CD8-positive, alpha-beta T cell (primary cell): ENCODE measurements at places on chromosomes 12 and 14. TPM values are rescaled to one million over a fixed set of nuclear protein-coding genes. Genes with fewer than 3 reads are reported as not detected.

DNA sequence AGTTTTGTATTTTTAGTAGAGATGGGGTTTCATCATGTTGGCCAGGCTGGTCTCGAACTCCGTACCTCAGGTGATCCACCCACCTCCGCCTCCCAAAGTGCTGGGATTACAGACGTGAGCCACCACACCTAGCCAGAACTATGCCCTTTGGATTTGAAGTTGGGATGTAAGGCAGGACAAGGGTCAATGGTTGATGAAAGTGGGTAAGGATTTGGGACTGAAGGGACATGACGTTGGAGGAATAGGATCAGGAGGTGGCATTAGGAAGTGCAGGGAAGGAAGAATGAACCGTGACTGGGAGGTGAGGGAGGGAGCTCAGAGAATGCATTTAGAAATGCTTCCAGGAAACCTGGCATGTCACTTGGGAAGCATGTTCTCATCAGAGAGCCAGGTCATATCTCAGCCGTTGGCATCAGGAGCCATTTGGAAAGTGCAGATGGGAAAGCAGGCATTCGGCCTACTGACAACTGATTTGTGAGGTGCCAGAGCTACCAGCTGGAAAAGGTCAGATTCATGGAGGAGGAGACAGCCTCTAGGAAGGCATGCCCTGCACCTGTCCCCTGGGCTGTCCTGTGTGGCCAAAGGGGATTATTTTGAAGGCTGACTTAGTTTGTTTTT, 2.2 kb downstream of the CRADD start:
- no peak for DNase-seq

DNA sequence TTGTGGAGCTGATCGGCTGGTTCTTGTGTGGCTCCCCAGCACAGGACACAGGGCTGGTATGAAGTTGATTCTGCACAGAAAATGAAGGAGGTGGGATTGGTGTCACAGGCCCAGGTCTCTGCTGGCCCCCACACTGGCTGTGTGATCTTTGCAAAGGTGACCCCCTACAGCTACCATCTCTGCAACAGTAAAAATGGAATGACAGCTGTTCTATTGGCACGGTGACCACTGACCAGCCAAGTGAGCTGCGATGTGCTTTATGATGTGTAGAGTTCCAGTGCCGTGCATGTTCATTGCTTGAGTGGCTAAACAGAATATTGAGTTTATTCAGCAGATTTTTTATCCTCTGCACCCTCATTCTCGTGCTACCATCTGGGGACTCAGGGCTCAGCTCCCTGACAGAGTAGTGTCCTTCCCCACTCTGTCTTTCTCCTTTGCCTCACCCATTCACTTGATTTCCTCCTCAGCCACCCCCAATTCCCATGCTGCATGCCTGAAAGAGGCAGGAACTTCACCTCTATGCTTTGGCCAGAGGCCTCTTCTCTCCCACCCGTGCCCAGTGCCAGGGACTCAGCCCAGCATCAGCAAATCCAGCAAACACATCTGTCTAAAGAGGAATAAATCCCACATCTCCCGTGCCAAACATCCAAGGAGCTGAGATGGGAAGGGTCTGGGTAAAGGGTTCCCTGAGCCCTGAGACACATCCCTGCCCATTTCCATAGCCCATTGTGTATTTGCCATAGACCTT, 21.2 kb downstream of the C14orf132 start:
- no peak for DNase-seq

GRCh38 chr14:23237772-23238594, at the start of gene RNF212B:
Gene RNF212B, plus strand, starts transcription at chr14:23237936. Its CDS starts 2,410 bp downstream, at chr14:23240346.
- DNase-seq = peak; percentile 79

DNA sequence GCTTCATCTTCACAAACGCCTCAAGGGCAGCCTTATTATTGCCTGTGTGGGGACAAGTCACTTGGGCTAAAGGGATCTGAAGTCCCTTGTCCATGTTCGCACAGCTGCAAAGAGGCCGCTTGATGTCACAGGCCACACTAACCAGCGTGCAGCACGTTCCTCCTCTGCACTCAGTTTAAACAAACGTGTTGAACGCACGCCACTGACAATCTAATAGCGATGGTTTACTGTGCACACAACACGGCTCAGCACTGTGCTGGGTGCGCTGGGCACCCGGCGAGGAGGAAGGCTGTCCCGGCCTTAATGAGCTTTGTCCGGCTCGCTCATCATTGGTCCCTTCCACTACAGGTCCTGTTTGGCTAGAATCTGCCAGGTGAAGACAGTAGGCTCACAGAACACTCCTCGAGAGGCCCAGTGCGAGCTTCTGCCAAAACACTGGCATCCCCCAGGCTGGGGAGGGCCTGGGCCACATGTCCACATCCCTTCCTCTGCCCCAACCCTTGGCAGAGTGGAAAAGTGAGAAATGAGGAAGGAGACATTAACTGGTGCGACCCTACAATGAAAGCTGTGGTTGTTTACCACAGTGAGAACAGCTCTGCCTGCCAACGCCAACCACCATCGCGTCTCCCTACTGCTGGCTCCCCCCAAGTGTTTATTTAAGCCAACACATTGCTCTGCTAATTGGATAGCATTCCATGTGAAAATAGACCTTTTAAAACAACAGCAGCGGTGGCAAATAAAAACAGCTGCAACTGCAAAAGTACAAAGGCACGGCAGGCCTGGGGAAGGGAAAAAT, 113.2 kb downstream of the RBM19 start:
- no peak for DNase-seq

DNA sequence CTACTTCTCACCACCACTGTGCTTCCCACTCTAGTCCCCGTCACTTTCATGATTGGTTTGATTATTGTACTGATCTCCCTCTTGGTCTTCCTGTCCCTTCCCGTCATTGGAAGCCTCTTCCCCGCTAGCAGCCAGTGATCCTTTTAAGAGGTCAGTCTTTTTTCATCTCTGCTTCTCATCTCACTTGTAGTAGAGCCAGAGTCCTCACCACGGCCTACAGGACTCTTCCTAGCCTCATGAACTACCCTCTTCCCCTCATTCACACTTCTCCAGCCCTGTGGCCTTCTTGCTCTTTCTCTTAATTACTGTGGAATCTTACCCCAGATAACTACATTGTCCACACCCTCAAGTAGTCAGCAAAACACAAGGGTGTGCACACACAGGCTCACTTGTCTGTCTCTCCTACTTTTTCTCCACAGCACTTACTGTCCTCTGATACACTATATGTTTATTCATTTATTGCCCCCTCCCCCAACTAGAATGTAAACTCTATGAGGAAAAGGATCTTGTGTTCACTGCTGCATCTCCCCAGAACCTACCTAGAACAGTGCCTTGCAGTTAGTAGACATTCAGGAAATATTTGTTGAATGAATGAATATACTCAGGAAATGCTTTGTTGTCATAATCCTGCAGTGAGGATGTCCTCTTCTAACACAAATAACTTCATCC, 66.3 kb downstream of the CKB start:
- no peak for DNase-seq

- DNase-seq = no peak
These were observed 42.1 kb downstream of the SERPINA3 start for GRCh38 chr14:94654071-94654861.

GRCh38 chr12:54612225-54612750, 22.4 kb downstream of the LACRT start:
- no peak for DNase-seq

- no peak for DNase-seq
These were observed 1.4 kb upstream of the GSC start for GRCh38 chr14:94771158-94771905.

GRCh38 chr14:100648474-100649172, 61.4 kb upstream of the BEGAIN start:
- no peak for DNase-seq

DNA sequence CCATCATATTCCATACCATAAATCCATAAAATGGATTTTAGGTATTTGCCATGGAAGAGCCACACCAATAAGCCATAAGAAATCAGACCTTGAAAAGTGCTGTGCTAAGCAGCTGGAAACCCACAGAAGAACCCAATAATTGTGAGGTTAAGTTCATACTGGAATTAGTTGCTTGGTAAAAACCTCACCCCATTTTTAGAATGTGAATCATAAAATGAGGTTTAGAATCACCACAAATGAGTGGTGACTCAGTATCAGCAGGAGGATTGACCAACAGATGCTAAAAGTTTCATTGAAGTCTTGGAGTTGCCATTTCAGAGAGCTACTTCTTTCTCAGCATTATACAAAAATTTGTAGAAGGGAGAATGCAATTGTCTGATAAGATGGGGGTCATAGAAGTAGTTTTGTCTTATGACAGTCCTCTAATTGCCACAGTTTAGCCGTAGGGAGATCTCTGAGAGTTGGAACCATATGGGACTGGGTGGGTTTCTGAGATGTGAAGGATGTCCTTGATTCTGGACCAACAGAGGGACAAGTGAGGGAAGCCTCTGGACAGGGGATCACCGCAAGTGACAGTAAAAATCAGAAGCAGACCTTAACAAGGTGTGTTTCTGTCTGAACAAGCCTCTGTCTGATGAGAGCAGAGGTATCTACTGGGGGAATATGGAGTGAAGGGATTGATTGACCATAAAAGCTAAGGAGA, 1.4 kb upstream of the STON2 start:
- DNase-seq = no peak

- DNase-seq = no peak
These were observed 316.7 kb upstream of the KITLG start for GRCh38 chr12:88896958-88897357.

DNA sequence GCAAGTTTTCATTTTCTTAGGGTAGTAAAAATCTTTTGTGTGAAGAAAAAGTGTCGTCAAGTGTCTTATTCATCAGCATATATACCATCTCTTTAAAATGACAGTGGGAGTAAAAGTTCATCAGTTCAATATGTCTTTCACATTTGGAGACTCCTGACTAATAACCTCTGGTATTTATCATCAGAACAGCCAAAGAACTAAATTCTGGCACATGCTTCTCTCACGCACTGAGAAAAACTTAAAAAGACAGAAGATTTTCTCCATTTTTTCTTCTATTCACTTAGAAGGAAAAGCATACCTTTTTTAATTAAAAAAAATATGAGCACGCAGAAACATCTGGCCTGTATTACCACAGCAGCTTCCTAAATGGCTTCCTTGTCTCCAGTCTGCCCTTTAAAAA, 265.7 kb downstream of the AKAP6 start:
- no peak for DNase-seq

- DNase-seq = no peak
These were observed 19.3 kb upstream of the KRT86 start for GRCh38 chr12:52254965-52255751.

DNA sequence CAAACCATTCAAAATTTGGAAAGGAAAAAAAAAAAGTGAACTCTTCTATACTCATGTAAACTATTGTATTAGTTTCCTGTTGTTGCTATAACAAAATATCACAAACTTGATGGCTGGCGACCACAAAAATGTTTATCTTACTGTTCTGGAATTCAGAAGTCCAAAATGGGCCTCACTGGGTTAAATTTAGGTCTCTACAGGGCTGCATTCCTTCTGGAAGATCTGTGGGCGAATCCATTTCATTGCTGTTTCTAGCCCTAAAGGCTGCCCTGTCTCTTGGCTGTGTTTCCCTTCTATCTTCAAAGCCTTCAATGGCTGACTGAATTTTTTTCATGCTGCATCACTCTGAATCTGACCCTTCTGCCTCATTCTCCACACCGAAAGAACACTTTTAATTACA, 105.1 kb upstream of the NAV3 start:
- no peak for DNase-seq

DNA sequence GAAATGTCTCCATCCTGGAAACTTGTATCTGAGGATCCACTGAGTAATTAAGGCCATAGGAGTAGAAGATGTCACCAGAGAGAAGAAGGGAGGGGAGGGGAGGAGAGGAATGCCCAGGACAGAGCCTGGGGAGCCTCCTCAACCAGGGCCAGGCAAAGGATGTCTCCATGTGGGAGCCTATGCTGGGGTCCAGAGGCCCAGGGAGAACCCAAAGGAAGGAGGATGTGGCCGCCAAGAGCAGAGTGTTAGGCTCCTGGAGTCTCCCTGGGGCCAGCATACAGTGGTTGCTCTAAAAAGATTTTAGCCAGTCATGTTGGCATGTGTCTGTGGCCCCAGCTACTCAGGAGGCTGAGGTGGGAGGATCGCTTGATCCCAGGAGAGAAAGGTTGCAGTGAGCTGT, 92.6 kb downstream of the DICER1 start:
- DNase-seq = no peak

GRCh38 chr14:95062946-95063345, 94.4 kb downstream of the DICER1 start:
- DNase-seq = no peak

- DNase-seq = no peak
These were observed 479.8 kb downstream of the ZFP36L1 start for GRCh38 chr14:68312884-68313610.

- DNase-seq = no peak
These were observed 92.7 kb downstream of the PAH start for GRCh38 chr12:102824218-102824835.

- DNase-seq = no peak
These were observed 38.8 kb downstream of the MAP3K9 start for GRCh38 chr14:70770490-70770889.

- no peak for DNase-seq
These were observed 201.9 kb upstream of the PRICKLE1 start for GRCh38 chr12:42791399-42791798.

- DNase-seq = no peak
These were observed 81.8 kb upstream of the STAC3 start for GRCh38 chr12:57332646-57333312.

- no peak for DNase-seq
These were observed 630.9 kb downstream of the DIO2 start for GRCh38 chr14:79580414-79580813.

DNA sequence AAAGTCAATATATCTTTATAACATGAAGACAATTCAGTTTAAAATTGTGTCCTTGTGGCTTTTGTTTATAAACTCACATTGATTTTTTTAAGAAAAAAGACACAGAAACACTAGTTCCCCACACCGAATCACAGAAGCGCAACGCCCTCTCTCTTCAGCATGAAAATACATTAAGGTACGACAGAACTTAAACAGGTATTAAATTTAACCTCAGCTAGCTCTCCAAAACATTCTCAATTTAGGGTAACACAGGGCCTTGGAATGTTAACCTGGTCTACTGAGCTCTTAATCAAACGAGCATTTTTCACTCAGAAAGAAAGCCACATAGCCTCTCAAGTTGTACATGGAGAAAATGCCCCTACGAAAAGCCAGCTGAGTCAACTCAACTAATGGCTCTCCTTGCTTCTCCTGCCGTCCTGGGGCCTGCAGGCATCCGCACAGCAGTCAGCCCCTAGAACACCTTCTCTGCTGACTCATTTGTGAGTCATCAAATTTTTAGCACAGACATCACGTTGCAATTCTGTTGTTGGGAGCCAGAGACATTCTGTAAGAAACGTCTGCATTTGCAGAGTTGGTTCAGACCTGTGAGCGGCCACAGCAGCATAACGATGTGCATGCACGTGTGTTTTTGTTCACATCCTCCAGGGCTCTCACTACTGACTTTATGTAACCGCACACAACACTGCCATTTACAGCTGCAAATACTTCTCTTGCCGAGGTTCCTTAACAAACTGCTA, 141.6 kb downstream of the ITPR2 start:
- no peak for DNase-seq

- DNase-seq = no peak
These were observed 24.5 kb downstream of the ZNF891 start for GRCh38 chr12:133105620-133106019.

Gene SERPINA1
- 0.42 TPM for total RNA-seq

Gene STXBP6
- not detected for total RNA-seq

Gene BICD1
- total RNA-seq = 7.0 TPM

Gene RNASE3
- total RNA-seq = not detected

Gene HOXC10
- not detected for total RNA-seq

Gene FAM181A
- total RNA-seq = not detected

Gene SERPINA12
- not detected for total RNA-seq

Gene DUSP16
- 34.1 TPM for total RNA-seq

Gene OR4Q3
- total RNA-seq = not detected

Gene ACAD10
- total RNA-seq = 13.6 TPM
